CD8-positive, alpha-beta T cell (primary cell): ENCODE measurements at places on chromosomes 6 and 20.

- no peak for DNase-seq
Observed at GRCh38 chr6:27728442-27728841, 183.8 kb downstream of the OR2B2 start.

DNA sequence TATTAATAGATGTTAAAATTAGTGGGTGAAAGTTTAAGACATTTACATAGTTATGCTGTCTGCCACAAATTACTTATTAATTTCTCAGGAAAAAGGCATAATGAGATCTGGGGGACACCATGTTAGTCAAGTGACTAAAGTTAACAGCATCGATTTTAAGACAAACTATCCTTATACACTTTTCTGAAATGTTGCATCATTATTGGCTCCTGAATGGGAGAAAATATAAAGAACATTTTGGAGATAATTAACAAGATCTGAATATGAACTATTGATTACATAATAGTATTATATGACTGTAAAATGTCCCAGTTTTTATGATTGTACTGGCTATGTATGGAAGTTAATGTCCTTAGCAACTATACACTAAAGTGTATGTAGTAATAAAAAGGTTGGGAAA, 7.9 kb downstream of the OR2B3 start:
- no peak for DNase-seq

- DNase-seq: no peak
Observed at GRCh38 chr6:8551993-8552392, 116.6 kb upstream of the SLC35B3 start.

GRCh38 chr20:50724851-50725723, 6.3 kb upstream of the PARD6B start:
- no peak for DNase-seq

DNA sequence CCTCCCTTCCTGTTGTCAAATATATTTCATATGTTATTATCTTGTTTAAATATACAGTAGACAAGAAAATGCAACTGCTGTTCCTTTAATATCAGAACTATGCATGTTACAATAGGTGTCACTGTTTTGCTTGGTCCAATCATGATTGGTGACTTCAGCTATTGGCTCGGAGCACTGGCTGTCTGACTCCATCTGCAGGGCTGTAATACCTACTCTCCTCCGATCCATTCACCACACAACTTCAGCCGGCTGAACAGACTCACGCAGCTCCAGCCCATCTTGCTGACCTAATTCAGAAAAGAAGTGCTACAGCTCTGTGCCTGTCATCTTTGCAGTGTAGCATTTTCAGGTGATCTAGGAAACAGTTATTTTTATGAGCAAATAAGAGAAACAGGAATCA, at the start of gene BTBD3:
TSS of gene BTBD3 (plus strand) at position 231 of the 400 bp plus-strand sequence. CDS start 383 bp downstream, outside the sequence.
- DNase-seq: no peak

DNA sequence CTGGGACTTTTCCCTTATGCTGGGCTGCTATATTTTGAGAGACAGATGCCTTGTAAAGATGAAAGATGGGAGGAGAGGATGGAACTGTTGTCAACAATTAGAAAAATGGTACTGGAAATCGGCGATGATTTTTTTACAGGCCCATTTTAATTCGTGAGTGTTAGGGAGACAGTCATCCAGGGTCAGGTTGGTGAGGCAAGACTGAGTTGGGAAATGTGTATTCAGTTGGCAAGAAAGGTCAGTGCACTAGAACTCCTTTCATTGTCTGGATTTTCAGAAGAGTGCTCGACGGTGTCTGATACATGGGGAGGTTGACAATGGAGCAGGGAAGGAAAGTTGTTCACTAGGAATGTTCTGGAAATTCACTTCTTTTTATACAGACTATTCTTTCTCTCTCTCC, 394.4 kb downstream of the QKI start:
- DNase-seq: no peak

DNA sequence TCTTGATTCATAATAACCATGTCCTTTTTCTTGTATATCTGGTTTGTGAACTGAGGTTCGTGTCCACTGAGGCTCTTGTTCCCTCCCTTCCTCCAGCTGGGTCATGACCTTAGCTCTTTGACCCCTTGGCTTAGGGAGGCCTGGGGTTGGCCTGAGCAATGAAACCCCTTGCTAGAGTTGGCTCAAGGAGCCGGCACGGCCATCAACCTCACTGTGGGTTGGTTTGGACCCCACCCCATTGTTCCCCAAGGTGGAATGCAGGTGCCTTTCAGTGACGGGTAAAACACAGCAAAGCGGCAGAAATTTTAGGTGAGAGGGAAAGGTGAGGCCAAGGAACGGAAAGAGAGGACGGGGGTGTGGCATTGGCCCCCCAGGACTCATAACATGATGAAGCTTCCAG, 44.5 kb upstream of the PHACTR3 start:
- no peak for DNase-seq

GRCh38 chr6:71123051-71123450, 165.6 kb upstream of the OGFRL1 start:
- DNase-seq: no peak

DNA sequence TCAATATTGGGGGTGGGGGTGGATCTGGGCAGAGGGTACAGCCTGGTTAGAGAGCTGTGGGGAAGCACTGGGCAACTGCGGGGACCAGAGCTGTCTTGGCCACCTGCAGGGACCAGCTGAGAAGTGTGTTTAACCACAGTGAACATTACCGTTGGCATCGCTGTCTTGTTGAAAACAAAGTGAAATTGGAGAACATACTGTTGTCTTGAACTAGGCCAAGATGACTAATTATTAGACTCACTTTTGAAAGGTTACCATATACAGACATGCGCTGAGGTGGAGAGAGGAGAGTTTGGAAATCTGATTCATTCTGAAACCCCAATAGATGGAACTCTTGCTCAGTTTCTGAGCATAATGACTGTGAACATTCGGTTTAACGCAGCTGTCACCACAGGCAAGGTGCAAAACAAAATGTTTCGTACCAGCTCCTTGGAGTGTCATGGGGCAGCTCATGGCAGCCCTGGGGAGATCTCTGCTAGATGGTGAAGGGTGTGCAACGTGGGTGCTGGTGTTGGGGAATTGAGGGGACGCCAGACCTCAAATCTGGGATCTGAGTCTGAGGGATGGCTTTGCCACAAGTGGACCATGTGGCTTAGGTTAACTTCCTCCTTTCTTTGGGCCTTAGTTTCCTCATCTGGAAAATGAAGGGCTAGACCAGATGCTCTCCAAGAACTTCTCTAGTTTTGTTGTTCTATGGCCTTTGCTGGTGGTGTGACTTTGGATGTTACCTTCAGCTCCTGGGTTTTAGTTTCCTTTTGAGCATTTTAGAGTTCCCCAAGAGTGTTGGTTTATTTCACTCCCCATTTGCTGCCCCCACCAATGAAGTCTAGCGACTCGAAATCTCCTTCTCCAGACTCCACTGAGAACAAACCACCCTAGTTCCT, 24.6 kb upstream of the GTSF1L start:
- DNase-seq: no peak

DNA sequence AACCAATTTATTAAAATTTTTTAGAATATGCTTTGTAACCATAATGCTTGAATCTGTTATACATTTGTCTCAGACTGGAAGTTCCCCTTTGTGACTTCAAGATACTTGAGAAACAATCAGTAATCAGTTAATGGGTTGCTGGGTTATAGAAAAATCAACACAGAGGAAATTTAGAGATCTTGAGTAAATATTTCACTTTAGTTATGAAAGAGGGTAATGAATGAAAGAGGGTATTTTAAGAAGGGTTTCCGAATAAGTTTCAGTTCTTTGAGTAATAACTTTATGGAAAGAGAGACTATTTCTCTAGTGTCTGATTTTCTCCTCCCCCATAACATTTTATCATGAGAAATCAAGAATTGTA, 21.4 kb downstream of the ZFAND3 start:
- no peak for DNase-seq

DNA sequence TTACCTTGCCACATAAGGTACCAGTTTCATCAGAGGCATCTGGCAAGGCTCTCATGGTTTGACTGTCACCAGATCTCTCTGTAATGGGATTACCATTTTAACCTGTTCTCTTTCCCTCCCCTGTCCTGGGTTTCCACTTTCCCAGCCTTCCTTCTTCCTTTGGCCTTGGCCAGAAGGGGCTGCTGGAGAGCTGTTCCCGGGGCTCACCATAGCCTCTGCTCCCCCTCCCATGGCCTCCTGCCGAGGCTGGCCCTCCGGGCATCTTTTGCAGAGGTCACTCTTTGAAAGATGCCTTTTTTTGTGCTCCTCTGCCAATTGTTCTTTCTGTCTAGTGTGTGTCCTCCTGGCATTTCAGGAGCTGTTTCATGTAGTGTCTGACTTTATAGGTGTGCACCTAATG, 100.7 kb upstream of the SCP2D1 start:
- DNase-seq: no peak

GRCh38 chr6:55443238-55444134, 116.2 kb downstream of the GFRAL start:
- DNase-seq: no peak

- no peak for DNase-seq
Observed at GRCh38 chr6:45637611-45638257, 260.0 kb upstream of the SUPT3H start.

GRCh38 chr6:16412171-16412570, 173.8 kb downstream of the GMPR start:
- DNase-seq: no peak

GRCh38 chr6:98137391-98137790, 697.0 kb upstream of the POU3F2 start:
- no peak for DNase-seq

DNA sequence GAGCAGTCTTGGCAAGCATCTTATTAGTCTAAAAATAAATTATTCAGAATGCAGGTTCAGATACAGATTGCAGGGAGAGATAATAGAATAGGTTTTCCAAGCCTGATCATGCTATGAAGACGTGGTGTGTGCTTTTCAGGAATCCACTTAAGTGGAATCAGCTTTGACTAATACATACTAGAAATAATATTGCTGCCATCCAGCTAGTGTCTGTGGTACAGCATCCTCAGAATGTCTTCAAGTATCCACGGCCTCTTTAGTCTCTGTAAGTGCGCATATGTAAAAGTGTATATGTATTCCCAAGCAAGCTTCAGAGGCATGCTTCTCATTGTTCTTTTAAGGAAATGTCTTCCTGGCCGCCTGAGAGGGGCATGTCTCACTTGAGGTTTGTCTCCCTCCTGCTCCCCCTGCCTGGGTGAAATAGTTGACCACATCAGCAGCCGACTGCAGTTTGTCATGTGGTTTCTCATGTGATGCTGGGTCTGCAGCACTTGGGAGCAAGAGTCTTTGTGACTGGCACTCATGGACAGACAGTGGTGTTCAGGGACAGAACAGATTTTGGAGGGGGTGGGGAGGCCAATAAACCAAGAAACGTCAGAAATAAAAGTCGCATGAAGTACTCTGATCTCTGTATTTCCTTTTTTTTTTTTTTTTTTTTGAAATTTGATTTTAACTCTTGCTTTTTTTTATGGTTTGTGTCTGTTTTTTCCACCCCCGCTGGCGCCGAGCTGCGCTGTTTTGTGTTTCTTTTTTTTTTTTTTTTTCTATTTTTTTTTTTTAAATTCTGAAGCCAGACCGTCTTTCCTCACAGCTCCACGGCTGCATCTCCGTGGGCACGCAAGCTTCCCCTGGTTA, 150.8 kb downstream of the PRL start:
- DNase-seq: peak; percentile 53

DNA sequence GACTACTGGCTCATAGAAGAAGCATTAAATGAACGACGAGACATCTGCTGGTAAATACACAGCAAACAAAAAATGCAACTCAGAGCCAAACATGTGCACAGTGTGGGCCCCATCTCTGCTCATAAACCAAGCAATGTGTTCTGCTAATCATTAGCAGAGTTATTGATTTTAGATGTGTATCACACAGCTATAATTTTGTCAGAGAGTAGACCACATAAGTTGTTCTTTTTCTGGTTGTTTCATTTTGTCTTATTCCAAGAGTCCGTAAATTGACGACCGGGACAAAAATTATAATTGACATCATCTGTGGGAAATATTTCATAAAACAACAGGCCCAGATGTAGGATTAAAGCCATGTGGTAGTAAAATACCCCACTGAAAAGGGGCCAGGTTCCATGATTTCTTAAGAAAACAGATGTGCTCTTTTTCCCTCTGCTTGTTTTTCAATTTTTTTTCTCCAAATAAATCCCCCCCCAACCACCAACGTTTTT, 423.6 kb downstream of the HAO1 start:
- no peak for DNase-seq

- DNase-seq: no peak
Observed at GRCh38 chr20:15079594-15080340, 742.4 kb upstream of the FLRT3 start.

- no peak for DNase-seq
Observed at GRCh38 chr6:72461144-72461543, 160.7 kb upstream of the KCNQ5 start.

DNA sequence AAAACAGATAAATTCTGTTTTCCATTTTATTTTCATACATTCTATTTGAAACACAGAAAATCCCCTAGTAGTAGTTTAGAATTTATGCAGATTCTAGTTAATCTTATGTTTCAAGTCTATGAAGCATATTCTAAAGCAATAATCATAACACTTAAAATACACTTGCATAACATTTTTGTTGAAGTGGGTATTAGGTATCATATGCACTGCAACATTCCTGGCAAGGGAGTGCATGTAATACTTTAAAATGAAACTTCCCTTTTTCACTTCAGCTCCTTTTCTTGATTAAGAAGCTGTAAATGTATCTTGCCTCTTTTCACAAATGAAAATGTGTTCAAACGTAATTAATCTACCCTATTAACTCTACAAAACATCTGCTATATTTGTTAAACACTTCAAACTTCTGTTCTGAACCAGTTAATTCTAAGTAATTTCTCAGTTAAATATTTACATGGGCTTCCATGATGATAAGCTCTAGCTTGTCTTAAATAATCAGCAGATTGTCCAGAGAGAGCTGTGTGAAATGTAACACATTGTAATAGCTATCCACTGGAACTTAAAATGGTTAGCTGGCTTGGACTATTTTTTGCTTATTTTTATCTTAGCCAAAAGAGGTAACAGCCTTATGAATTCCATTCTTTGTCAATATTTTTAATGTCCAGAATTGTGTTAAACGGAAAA, 192.8 kb downstream of the COL19A1 start:
- DNase-seq: no peak

DNA sequence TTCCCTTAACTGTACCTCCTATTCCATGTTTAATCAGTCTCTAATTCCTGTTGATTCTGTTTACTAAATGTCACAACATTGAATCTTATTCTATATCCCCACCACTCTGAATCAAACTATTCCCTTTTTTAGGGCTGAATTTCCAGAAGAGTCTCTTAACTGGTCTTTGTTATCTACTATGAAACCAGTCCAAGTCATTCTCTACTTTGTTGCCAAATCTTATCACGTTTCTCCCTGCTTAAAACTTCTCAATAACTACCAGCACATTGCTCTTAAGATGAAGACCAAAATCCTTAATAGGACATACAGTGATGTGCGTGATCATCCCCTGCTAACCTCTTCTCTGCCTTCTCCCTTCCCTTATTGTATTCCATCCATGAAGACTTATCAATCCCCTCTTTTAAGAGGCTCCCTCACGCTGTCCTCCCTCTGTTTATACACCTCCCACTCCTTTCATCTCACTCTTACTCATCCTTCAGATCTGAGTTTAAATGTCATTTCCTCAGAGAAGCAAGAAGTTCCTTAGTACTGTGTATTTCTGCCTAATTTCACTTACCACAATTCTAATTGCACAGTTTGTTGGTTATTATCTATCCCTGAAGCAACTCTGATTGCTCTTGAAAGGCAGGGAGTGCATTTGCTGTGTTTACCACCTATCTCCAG, 143.0 kb upstream of the AHI1 start:
- DNase-seq: no peak
